SW 1271 (cell line): ENCODE measurements at places on chromosomes 13 and 19.
A peak's percentile ranks its signal among the peaks of the same experiment; 100 is the strongest.

GRCh38 chr13:36288794-36289391 is 8.7 kb downstream of the CCDC169 start:
- no peak for DNase-seq

DNA sequence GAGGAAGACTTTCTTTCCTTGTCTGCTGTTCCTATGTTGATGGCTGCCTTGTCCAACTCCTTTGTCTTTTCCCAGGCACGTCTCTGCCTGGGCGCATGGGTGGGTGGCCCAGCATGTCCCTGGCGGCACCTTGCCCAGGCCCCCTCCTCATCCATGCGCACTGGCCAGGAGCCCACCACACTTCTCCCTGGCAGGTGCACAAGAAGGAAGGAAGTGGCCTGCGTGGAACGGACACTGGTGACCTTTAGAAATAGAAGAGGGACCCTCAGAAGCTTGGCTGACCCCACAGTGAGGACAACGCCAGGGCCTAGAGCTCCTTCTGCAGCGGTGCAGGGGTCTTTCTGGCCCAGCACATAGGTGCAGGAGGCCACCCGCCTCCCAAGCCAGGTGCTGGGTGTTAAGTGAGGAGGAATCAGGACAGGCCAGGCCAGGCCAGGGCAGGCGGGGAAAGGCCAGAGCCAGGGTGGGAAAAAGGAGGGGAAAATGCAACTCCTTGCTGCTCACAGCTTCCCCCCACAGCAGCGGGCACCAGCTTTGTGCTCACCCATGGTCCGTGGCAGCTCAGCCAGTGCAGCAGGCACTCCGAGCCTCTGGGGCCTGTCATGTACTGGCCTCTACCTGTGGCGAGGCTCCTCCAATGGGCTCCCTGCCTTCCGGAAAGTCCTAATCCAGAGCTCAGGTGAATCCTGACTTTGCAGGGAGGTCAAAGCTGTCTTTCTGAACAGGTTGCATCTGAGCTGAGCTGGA is 104.0 kb downstream of the SOX1 start:
- DNase-seq, result no peak

DNA sequence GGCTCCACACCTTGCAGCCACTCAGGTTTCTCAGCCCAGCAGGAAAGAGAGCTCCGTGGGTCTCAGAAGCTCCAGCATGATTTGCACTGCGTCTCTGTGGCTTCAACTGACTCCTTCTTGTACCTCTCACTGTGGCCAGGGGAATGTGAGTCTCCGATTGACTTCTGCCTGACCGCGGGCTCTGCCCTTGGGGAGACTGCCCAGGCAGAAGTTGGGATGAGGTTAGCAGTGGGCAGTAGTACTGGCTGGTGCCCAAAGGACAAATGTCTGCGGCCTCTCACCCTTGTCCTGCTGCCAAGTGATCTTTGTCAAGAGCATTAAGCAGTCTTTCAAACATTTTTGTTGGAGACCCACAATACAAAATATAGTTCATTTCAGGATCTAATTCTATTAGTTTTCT is 34.4 kb upstream of the FXYD3 start:
- DNase-seq, result no peak

- DNase-seq, result no peak
Observed at GRCh38 chr13:111658145-111659100, 338.0 kb downstream of the TEX29 start.

DNA sequence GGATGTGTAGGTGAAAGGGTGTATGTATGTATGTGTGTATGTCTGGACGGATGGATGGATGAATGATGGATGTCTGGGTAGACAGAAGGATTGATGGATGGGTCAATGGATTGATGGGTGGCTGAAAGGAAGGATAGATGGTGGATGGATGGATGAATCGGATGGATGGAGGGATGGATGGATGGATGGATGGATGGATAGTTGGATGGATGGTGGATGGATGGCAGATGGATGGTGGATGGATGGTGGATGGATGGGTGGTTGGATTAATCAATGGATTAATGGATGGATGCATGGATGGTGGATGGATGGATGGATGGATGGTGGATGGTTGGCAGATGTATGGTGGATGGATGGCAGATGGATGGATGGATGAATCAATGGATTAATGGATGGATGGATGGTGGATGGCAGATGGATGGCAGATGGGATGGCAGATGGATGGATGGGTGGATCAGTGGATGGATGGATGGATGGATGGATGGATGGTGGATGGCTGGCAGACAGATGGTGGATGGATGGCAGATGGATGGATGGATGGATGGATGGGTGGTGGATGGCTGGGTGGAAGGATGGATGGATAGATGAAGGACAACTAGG is 16.5 kb upstream of the PPP5C start:
- DNase-seq, result no peak

DNA sequence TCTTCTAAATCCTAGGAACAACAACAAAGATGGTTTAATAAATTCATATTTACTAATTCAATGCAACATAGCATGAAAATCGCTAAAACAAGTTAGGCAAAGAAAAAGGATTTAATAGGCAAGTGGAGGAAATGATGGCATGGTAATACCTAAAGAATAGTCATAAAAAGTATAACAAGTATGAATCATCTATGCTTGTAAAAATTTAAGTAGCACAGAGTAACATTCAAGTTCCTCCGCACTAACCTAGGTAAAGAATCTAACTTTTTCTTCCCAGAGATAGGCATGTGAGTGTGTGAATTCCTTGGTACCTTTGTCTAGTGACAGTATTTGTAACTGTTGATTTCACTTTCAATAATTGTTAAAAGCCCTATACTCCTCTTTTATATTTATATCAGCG is 42.6 kb downstream of the RCBTB2 start:
- no peak for DNase-seq

GRCh38 chr13:64774915-64775314 is 2455.2 kb downstream of the PCDH9 start:
- DNase-seq, result no peak

GRCh38 chr13:113837560-113838355 is 26.1 kb downstream of the GAS6 start:
- DNase-seq, result peak; percentile 49

- DNase-seq, result peak; percentile 61
Observed at GRCh38 chr19:1122972-1123363, 19.2 kb downstream of the GPX4 start.

GRCh38 chr13:88866195-88866594 is 1195.0 kb downstream of the SLITRK5 start:
- no peak for DNase-seq

- no peak for DNase-seq
Observed at GRCh38 chr19:38739440-38740256, 4.6 kb downstream of the CAPN12 start.

DNA sequence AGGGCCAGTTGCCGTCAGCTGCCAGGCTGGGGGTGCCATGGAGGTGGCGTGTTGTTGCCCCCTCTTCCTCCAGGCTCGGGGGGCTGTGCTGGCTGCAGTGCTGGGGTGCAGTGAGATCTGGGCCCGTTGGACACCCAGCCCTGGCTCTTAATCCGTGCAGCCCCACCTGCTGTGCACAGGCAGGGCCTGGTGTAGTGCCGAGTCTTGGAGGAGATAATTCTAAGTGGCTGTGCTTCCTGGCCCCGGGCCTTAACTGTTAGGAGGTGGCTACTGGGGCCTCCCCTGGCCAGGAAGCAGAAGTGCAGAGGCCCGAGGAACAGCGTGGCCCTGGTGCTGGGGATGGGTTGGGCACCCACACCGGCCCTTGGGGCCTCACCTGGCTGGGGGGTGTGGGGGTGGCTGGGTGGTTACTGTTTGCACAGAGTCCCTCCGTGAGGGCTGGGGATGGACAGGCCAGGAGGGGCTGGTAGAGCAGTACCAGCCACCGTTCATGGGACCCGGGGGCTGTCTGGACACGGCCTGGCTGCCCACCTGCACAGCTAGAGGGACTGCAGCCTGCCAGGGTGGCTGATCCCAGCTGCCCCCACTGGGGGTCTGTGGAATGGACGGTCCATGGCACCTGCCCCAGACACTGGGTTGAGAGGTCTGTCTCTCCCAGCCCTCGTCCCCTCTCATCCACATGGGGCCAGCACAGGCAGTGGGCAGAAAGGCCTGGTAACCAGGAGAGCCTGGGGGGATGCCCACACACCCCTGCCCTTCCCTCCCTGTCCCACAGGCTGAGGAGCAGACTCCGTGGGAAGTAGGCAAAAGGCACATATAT is 3.3 kb downstream of the GPX4 start:
- DNase-seq, result peak; percentile 66

- DNase-seq, result no peak
Observed at GRCh38 chr19:35459414-35460082, 11.5 kb downstream of the FFAR2 start.

DNA sequence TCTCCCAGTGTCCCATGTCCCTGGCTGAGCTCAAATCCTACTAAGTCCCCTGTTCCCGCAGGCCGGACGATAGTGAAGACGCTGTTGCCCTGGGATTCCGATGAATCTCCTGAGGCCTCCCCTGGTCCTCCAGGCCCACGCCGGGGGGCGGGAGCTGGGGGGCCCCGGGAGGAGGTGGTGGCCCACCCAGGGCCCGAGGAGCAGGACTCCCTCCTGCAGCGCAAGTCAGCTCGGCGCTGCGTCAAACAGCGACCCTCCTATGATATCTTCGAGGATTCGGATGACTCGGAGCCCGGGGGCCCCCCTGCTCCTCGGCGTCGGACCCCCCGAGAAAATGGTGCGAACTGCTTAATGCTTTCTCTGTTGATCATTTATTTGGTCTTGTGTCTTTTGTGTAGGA is 5.9 kb downstream of the KMT2B start:
- DNase-seq, result no peak
